ENCODE measurements at places on chromosomes 11 and 22. TPM values are rescaled to one million over a fixed set of nuclear protein-coding genes. Genes with fewer than 3 reads are reported as not detected.

Gene SHANK2
- 0.03 TPM for total RNA-seq

Gene OR52I1
- not detected for total RNA-seq

Gene ME3
- 17.5 TPM for total RNA-seq

Gene MCHR1
- total RNA-seq: not detected

DNA sequence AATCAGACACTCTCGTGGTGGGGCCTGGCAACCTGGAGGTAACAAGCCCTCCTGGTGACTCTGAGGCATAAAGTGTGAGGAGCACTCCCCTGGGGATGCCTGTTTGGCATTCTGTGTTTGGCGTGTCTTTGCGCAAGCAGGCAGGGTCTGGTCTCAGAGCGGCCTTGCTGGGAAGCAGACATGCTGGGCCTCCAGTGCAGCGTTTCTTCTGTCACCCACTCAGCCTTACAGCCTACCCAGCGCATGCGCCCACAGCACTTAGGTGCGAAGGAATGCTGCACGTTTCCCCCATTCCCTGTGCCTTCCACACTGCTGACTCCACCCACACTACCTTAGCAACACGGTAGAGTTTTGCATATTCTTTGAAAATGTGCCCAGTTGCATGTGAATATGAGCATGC is 7.4 kb upstream of the CXCR5 start:
- DNase-seq: no peak

DNA sequence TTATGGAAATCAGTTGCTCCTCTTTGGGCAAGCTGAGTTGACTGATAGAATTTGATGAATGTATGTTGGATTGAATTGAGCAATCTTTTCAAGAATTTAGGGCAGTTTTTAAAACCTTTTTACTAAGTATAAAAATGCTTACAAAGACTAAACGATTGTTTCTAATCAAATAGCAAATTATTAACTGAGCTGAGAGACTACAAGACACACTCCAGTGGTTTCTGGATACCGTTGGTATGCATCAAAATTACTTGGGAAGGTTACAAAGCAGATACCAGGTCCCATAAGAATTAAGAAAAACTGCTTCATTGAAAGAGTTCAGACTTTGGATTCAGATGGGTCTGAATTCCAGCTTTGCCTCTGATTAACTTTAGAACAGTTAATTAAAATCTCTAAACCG is 721.4 kb downstream of the FAM181B start:
- no peak for DNase-seq

DNA sequence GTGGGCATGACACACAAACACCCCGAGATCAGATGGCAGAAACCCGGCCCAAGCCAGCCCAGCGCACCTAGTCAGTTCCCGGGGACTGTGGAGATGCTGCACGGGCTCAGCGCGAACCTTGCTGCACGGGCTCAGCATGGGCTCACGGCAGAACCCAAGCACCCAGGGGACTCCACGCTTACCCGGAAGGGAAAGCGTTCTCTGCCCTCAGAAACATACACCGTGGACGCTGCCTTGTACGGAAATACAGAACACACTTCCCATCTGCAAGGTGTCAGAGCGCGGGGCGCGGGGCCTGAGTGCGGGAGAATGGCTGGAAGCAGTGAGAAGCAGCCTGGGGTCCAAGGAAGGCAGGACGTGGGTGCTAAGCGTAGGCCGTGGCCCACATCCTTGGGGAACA is 319.9 kb downstream of the NTM start:
- DNase-seq: peak; percentile 76

GRCh38 chr11:83355391-83355790 is 69.2 kb upstream of the CCDC90B start:
- DNase-seq: no peak

DNA sequence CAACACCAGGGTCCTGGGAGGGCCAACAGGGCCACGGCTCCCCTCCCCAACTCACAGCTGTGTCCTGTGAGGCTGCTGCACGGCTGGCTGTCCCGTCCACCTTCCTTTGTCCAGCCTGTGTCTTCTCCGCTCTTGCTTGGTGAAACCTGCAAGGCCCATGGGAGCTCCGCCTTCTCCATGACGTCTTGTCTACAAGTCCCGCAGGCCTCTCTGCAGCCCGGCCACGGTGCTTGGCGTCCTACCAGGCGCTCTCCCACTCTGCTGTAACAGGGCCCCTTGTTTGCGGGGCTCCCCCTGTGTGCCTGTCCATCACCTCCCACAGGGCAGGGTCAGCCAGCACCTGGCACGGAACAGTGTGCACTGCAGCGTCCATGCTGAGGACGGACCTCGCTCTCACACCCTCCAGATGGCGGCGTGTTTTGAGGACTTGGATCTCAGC is 866.8 kb downstream of the TBC1D22A start:
- DNase-seq: peak; percentile 70

- no peak for DNase-seq
These were observed 27.5 kb upstream of the FTH1 start for GRCh38 chr11:61994981-61995380.
